ENCODE measurements at places on chromosomes 5 and 9.

DNA sequence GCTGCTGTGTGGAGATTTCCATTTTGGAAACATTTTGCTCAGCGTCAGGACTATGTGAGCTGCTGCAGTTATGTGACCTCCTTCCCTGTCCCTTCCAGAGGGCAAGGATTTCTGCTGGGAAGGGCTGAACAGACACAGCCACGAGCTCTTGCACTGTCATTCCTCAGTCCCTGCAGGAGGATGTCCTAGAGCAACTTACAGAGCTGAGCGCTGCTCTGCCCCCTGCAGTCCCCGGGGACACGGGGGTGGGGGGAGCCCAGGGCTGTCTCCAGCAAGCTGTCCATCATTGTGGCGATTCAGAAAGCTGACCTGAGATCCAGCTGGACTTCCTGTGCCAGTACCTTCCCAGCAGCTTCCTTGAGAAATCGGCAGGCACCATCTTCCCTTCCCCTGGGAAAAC, 28.0 kb upstream of the MAP1B start:
- DNase-seq, result no peak

DNA sequence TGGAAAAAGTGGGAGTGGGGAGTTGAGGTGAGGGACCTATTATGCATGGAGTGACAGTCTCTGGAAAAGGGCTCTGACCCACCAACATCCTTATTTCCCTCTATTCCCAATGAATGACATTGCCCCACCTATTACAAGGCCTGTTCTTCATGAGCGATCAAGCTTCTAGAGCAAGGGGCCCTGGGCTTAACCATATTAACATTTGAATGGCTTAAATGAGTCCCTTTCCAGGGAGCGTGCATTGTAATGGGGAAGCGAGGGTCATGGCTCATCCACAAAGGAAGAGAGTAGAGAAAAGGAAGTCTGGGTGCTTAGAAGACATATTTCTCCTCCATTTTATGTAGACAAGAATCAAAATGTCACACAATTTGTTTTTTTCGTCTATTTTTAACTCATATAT, 255.5 kb downstream of the CAAP1 start:
- DNase-seq, result no peak

- DNase-seq, result no peak
Measured at GRCh38 chr9:2720179-2720654, 2.9 kb downstream of the KCNV2 start.

DNA sequence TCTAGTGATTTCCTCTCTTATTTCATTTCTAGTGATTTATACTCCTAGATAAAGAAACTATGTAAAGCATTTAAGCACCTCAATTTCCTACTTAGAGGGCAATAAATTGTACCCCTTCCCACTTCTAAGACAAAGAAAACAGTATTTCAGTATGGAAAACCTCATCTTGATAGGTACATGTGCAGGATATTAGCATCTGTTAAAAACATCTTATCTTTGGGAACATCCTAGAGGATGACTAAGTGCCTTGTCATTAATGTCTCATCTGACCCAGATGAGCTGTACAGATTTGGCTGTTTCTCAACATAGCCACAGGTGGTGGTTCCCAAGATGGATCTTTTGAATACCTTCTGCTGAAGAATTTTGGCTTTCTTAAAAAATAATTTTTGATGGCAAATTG, 5.7 kb downstream of the MEGF10 start:
- no peak for DNase-seq

DNA sequence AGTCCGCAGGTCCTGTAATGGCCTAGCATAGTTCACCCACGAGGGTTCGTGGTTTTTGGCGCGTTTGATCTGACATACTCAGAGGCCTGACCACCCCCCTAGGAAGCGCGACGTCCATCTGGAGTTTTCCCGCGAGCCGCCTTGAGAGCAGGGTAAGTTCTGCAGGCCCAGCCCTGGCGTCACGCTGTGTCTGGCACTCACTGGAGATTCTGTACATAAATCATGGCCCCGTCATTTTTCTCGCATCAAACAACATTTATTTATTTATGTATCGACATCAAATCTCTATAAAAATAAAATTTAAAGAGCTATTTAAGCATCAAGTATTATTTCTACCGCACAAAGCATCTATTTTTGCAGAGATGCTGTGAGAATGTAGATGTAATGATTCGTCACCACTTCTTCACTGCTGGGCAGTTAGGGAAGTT, 437 bp upstream of the TRIM41 start:
- no peak for DNase-seq

- DNase-seq, result no peak
Measured at GRCh38 chr9:119268985-119269384, 100.2 kb downstream of the BRINP1 start.

DNA sequence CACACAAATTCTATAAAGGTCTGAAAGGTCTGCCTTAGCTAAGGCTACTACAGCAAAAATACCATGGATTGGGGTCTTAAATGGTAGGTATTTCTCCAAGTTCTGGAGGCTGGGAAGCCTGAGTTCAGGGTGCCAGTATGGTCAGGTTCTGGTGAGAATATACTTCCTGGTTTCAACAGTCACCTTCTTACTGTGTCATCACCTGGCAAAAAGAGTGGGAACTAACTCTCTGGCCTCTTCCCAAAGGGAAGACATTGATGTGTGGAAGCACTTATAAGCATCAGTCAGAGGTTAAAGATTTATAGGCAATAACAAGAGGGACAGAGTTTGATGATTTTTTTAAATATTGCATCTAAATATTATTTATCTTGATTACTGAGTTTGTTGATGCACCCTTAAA, 53.0 kb downstream of the ZNF622 start:
- DNase-seq, result no peak

- DNase-seq, result no peak
Measured at GRCh38 chr9:20205821-20206220, 416.5 kb downstream of the MLLT3 start.

- DNase-seq, result no peak
Measured at GRCh38 chr5:36651761-36652685, 45.6 kb downstream of the SLC1A3 start.

DNA sequence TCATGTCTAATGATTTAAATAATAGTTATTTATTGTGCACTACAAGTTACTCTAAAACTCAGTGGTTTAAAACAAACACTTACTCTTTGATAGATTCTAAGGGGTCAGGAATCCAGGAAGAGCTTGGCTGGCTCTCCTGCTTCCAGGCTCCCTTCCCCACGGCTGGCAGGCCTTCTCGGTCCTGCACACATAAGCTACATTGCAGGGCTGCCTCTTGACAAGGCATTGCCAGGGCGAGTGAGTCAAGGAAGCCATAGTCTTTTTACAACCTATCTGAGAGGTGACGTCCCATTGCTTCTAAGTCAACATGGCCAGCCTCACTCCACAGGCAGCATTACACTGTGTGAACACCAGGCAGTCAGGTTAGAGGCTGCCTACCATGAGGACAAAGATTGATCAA, 119.8 kb downstream of the AUH start:
- DNase-seq, result no peak

- DNase-seq, result no peak
Measured at GRCh38 chr5:124655921-124656511, 90.4 kb downstream of the ZNF608 start.

DNA sequence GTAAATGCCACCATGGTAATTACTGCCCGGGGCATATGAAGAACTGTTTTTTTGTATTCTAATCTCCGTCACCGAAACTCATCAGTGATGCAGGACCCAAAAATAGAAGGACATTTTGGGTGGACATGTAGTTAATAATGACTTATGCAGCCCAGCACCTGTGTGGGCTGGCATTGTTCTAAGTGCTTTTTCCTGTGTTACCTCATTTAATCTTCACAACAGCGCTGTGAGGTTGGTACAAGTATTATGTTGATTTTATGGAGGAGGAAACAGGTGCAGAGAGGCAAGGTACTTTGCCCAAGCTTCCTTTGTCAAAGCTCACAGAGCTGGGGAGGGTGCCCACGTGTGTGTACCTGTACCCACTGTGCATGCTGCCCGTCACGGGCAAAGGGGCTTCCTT, 58.4 kb downstream of the DAPK1 start:
- DNase-seq, result no peak

GRCh38 chr9:111648066-111648465, 13.3 kb upstream of the GNG10 start:
- DNase-seq, result no peak

DNA sequence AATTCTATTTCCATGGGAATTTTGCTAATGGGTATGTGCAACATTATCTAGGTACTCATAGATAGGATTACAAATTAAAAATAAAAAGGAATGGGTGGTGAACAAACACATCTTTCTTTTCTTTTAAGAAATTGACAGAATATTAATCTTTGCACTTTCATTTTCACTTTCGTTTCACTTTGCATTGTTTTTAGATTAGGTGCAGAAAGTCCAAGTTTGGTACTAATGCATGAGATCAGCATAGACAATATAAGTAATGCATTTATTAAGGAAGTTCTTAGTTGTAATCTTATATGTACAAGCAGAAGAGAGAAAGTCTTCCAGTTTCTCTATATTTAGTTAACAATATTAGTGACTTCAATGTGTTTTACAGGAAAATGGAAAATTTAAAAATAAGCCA, 196.5 kb downstream of the COMMD10 start:
- no peak for DNase-seq

DNA sequence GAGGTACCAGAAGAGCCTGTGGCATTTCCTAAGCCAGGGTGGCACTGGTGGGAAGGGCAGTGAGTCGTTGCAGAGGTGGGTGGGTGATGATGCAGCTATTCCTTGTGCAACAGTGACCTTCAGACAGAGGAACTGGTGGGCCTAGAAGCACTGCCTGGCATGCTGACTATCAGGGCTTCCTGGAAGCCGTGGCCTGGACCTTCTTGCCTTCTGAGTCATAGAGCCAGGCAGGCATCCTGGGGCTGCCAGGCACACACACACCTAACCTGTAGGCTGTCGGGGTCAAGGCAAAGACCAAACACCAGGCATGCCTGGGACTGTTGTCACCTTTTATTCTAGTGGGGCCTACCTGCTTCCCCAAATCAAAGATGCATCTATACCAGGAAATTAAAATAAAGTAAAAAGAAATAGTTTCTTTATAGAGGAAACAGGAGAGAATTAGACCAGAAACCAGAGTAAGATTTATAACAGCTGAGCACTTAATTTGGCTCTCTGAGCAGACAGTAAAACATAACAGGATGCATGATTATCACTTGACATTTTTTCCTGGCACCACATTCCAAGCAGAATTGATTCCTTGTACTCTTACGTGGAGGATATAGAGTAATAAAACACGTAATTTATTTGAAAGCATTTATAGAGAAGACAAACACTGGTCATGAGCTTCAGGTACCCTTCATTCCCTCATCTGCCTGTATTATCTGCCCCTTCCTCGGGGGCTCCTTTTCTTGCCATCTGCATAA, 25.1 kb downstream of the NANS start:
- DNase-seq, result no peak

- no peak for DNase-seq
Measured at GRCh38 chr9:76692458-76693129, 71.6 kb upstream of the PCA3 start.

DNA sequence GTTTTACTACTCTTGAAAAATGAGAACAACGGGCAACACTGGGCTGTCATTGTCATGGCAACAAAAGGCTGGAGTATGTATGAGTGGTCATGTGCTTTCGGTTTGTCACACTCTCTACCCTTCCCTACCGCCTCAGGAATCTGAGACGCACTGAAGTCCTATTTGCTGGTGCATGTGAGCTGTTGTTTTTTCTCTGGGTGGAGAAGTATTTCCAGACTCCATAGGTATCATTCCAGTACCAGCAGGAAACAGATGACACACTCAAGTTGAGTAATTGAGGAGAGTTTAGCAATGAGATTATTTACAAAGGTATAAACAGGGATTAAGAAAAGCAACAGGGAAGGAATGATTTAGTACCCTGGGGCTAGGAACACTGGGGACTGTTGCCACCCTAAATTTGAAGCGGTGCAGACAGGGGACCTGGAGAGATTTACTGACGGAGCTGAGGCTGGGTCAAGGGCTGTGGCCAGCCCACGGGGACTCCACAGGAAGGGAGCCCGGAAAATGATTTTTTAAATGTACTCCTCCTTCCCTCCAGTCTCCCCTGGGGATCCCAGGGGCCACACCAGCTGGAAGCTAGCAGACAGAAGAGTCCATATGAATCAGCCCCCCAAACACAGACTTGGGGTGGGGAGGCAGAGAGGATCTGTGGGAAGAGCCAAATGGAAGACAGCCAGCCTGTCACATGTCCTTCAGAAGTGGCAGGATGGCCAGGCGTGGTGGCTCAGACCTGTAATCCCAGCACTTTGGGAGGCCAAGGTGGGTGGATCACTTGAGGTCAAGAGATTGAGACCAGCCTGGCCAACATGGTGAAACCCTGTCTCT, 13.2 kb upstream of the ZBTB43 start:
- DNase-seq, result no peak

DNA sequence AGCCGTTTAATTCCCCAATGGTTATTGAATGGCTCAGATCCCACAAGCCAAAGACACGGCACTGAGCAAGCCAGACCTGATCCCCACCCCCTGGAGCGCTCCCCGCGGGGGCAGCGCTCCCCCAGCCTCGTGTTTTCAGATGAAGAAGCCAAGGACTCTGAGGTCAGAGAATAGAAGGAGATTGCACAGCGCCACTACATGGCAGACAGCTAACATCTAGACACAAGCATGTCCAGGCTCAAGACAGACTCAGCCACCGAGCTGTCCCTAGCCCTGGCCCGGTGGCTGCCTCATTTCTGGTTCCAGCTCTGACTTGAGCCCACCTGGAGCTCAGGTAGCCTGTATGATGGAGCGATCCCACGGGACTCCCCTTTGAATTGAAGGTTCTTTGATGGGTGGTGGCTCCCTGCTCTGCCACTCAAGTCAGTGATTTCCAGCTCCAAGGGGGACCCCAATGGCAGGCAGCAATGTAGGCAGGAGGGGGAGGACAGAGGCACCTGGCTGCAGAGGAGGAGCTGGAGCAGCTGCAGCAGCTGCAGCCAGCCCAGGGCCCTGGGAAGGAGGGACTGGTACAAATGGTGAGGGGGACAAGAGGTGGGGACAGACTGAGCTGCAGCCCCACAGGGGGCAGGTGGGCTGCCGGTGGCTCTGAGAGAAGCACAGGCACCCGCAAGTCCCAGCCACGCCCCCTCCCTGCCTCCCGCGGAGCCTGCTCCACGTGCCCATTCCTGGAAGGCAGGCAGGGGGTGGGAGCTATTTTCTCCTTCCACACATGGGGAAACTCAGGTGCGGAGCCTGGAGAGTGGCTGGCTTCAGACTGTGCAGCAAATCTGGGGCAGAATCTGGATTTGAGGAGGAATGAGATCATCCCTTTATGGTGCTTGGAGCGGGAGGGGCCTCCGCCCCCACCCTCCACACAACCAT, 40.2 kb downstream of the NTNG2 start:
- no peak for DNase-seq

- DNase-seq, result no peak
Measured at GRCh38 chr5:179542170-179542569, 8.2 kb upstream of the RUFY1 start.

DNA sequence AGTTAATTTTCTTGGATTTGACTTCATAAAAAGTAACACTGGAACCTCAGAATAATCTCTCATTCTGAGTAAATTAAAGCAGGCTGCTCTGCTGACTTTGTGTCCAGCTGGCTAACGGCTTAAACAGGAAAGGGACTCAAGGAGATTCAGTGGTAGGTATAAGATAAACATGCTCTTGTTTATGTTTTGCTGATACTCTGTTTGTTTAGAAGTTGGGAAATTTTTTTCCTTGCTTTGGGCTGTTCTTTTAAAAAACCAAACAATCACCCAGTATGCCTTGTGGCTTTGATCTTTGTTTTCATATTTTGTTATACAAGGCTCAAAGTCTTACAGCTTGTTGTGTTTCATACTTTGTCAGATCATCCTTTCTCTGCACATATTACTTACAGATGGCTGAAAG, 237.6 kb upstream of the RIOK2 start:
- DNase-seq, result no peak

Measured in GM18507 (cell line).